EL (cell line): ENCODE measurements at places on chromosomes 7 and 10.
A peak's percentile ranks its signal among the peaks of the same experiment; 100 is the strongest.

GRCh38 chr10:43409385-43410109 is 561 bp upstream of the HNRNPF start:
- peak; percentile 36 for DNase-seq

DNA sequence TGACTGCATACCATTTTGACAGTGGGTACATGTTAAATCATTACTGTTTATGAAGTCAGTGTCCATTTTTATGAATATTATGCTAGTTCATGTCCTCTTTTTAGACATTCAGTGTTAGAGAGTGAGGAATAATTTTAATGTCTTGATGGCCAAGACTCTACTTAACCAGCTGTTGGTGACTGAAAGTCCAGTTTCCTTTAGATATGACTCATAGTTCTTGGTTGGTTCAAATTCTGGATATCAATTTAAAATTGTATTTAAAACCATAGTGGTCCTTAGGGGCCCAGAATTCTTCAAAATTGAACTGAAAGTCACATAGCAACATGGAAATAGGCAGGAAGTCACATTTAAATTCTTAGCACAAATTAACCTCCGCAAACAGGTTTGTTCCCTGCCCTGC is 196.5 kb upstream of the PRPS1L1 start:
- DNase-seq = no peak

DNA sequence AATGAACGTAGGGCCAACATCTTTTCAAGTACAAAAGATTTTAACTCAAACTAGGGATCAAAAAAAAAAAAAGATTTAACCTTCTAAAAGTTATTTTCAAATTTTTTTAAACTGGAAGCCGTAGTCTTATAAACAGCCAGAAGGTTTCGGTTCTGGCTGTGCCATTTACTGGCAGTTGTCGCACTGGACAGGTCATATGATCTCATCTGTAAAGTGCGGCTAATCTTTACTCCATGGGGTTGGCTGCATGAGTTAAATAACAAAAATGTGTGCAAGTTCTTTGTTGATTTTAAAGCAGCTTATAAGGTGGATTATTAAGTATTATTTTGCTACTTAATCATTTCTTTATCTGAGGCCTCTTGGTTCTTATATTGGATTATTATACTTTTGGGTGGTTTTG is 36.6 kb downstream of the TRUB1 start:
- no peak for DNase-seq

- DNase-seq = peak; percentile 14
These were observed 208.7 kb downstream of the MAD1L1 start for GRCh38 chr7:2023877-2024566.

GRCh38 chr7:2807845-2808772 is 36.0 kb downstream of the GNA12 start:
- DNase-seq = no peak

DNA sequence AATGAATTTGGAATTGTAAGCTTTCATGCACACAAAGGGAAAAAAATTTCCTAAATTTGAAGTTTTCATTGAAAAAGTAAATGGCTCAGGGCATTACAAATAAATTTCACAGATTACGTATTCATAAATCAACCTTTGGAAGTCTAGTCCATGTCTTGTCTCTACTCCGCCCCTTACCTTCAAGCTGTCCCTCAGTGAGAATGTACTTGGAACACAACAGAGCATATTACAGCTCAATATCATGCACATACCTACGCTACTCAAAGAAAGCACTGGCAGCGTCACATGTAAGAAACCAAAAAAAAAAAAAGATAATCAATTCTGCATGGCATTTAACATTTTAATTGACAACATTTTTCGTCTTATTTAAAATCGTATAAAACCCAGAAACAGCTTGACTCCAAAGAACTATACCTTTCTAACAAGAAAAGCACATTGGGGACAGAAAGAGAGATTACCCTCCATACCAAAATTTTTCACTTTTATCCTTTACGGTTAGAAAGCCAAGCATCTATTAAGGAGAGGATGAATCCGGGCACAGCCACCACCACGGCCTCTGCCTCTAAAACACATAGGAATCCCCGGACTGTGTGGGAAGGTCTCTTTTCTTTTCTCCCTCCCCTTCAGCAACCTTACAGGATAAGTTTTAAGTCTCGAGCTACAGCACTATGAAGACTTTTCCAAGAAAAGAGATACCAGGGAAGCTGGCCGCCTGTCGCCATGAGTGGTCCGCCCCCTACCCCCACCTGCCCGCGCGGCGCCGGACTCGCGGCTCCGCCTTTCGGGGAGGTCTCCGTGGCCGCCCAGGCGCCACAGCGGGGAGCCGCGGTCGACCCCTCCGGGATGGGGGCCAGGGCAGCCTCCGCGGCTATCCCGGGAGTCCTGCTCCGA is 1.1 kb downstream of the JMJD1C start:
- DNase-seq = no peak

GRCh38 chr7:52501696-52502095 is 533.7 kb upstream of the POM121L12 start:
- DNase-seq = no peak

DNA sequence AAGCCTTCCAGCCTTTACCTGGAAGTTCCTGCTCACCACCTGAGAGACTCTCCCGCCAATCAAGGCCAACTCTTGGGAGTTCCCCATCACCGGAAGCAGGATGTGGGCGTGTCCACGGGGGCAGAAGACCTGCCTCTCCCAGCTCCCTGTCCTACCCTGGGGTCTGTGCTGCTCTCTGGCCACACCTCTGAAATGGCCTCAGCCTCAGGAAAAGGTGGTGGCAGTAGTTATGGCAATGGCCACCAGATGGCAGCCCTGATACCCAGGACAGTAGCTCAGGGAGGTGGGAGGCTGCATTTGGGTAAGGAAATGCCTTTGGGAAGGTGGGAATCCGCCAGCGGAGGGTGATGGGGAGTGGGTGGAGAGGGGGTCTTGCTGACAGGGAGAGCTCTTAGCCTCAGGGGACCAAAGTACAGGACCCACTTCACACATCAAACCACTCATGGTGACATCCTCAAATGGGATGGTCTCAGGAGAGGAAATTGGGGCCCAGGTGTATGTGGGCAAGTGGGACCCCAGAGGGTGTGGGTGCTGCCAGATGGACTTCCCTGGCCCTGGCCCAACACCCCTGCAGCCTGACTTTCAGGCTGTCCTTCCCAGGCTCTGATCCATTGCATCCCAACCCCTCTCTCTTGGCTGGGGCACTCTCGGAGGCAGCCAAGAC is 33.9 kb downstream of the KAZALD1 start:
- DNase-seq = peak; percentile 70

DNA sequence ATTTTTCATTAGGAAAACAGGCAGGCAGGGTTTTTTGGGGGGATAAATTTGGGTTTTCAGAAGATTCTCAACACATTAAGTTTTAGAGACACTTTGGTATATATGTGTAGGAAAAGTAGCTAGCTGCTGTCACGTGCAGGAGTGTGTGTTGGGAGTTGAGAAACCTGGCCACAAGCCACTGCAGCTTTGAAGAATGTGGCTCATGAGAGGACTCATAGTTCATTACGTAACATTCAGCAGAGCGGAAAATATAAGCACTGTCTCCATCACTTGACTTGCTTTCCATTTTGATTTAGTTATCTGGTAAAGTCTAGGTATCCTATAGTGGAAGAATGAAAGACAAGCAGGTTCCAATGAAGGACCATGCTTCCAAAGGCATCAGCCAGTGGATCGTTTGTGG is 31.2 kb downstream of the SMNDC1 start:
- peak; percentile 64 for DNase-seq

DNA sequence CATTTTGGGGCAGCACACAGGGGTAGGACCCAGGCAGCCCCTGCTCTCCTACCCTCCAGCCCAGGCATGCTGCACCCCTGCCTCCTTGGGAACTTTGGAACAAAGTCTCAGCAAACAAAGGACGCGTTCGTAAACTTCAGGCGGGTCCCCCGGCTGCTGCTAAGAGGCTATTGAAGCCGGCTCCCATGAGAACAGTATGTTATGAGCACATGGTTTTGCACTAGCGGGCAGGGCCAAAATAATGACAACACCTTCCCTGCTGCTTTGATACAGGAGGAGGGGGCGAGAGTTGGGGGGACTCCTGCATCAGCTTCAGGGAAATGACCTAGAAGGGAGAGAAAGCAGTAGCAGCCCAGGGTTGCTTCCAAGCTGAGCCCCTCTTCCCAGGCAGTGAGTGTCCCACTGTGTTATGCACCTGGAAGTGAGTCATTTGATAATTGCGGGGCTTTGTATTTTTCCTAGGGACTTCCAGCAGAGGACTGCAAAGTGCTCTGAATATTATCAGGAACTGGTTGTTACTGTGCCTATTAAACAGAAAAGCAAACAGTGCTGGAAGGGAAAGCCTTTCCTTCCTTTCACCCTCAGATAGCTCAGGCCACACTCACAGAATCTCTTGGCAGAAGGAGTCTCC is 6.9 kb downstream of the ITPRIP start:
- peak; percentile 69 for DNase-seq

GRCh38 chr7:148700661-148701064 is 2.0 kb downstream of the CUL1 start:
- DNase-seq = peak; percentile 54

GRCh38 chr10:133364645-133365431 is 7.0 kb upstream of the FUOM start:
- no peak for DNase-seq

DNA sequence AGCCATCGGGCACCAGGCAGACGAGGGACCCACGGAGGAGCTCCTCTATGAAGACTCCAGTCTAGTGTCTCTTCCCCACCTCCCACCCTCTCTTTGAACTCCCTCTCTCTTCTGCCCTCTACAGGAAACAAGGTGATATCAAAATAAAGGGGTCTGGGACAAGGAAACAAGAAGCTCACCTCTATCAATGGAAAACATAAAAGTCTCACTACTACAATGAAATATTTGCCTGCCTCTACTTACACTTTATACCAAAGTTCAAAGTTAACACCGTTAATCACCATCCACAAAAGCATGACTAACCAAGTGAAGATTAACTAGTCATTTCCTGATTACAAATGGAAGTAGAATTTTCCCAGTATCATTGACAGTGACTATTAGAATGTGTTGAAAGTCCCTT is 82.2 kb downstream of the PARD3 start:
- peak; percentile 63 for DNase-seq

DNA sequence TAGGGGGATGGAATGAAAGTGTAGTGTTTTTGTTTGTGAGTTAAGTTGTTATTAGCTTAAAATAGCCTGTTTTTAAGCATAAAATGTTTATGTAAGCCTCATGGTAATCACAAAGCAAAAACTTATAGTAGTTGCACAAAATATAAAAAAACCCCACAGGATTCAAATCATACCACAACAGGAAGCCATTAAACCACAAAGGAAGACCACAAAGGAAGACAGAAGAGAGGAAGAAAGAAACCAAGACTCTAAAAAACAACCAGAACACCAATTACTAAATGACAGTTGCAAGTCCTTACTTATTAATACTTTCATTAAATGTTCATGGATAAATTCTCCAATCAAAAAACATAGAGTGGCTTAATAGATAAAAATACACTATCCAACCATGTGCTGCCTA is 63.6 kb downstream of the ANKRD7 start:
- DNase-seq = no peak

- no peak for DNase-seq
These were observed 9.2 kb downstream of the TLX1 start for GRCh38 chr10:101140084-101140949.

- no peak for DNase-seq
These were observed 192.7 kb upstream of the VWC2 start for GRCh38 chr7:49580761-49581160.

GRCh38 chr10:43211030-43211429 is 55.8 kb downstream of the RASGEF1A start:
- DNase-seq = peak; percentile 29

DNA sequence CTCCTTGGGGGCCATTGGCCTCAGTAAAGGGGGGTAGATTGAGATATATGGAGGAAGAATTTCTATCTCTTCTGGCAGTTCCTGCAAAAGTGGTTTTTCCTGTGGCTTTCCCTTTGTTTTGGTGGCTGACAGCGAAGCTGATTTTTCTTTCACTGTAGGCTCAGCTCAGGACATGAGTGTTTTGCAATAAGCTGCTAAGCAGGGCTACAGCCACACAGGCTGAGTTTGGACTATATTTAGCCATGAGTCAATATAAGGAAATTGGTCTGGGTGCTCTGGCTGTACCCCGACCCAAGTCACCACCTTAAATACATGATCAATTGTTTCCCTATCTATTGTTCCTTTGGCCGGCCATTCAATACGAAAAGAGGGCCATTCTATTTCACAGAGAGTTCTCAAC is 212.7 kb upstream of the KCND2 start:
- no peak for DNase-seq

- peak; percentile 26 for DNase-seq
These were observed at the start of gene NRCAM for GRCh38 chr7:108455998-108456677. Gene NRCAM (minus strand): TSS chr7:108456436. CDS start chr7:108240064, 216,372 bp downstream.

DNA sequence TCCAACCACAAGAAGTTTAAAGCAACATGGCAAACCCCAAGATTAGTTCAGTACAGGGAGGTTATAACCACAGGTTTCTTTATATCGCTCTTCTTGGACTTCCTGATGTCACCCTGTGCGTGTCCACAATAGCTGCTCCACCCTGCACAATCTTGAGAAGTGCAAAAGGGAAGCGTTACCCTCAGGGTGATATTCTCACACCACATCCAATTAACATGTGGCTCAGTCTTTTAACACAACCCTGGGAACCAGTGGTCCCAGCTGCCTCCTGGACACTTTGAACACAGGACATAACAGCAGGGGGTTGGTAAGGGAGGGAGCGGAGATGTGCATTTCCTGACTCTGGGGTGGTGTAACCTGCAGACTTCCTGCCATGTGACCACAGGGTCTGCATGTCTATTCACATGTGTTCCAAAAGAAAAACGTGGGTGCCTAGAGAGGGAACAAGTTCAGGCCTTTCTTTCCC is 64.6 kb downstream of the GSAP start:
- no peak for DNase-seq
